DMS 273 treated with DMSO at 0.1 percent for 48 hours (cell line): ENCODE measurements at places on chromosomes 3 and 15.

DNA sequence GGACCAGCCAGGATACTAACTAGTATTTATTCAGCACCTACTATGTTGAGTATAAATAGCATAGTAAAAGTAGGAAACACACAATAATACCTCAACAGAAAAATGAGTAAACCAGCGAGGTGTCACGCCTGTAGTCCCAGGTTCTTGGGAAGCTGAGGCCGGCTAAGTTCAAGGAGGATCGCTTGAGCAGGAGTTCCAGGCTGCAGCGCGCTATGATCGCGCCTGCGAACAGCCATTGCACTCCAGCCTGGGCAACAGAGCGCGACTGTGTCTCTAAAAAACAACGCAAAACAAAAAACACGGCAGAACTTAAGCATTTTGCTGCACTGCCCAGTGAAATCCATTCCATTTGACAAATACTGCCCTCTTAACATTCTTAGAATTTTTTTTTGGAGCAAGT, 1.3 kb upstream of the DENND6A start:
- DNase-seq, result no peak

DNA sequence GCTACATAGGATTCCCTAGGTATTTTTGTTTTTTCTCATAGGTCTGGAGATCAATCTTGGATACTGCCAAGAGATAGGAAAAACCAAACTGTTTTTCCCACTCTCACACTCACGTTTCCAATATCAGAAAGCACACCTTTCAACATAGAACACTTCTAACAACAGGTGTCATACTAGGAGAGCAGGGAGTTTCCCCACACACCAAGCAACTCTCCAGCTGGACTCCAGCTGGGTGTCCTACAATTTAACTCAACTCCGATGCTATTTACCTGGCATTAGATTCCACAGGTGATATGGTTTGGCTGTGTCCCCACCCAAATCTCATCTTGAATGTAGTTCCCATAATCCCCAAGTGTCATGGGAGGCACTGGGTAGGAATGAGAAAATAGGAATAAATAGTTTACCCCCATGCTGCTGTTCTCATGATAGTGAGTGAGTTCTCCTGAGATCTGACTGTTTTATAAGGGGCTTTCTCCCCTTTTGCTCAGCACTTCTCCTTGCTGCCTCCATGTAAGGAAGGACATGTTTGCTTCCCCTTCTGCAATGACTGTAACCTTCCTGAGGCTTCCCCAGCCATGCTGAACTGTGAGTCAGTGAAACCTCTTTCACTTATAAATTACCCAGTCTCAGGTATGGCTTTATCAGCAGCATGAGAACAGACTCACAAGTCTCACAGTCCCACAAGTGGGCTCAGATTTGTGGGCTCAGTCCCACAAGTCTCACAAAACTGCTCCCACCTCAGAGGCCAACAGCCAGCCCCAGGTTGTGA, 354.5 kb upstream of the THBS1 start:
- DNase-seq, result no peak

- DNase-seq, result no peak
Observed at GRCh38 chr3:61936344-61936937, 375.1 kb downstream of the PTPRG start.

DNA sequence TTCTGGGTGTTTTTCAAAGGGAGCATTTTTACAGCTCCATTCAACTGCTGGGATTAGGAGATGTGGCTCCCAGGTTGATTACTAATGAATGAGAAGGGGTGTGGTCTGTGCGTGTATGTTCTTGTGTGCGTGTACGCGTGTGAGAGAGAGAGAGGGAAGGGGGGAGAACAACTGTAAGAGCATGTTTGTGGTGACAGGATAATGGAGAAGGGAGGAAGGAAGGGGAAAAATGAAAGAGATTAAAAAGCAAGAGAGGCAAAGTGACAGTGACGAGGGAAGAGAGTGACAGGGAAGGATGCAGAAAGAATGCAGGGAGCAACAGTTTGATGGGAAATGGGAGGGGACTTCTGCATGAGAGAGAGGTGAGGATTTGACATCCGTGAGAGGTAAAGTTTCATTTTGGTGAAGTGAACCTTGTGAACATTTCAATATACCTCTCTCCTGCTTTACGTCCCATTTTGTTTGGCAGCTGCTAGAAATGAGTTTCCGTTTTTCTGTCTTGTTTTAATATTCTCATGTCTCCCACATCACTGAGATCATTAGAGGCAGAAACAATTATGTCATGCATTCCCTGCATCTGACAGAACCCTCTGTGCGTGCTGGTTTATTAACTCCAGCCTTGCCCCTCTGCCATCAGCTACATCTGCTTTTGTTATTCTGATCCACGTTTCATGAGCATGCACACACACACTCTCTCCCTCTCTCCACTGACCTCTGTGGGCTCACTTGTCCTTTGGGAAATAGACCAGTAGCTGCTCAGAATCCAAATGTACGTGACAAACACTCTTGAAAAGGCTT, 161.6 kb downstream of the GAP43 start:
- DNase-seq, result no peak

GRCh38 chr3:138923531-138923994, 23.4 kb downstream of the FOXL2 start:
- DNase-seq, result peak; percentile 65

DNA sequence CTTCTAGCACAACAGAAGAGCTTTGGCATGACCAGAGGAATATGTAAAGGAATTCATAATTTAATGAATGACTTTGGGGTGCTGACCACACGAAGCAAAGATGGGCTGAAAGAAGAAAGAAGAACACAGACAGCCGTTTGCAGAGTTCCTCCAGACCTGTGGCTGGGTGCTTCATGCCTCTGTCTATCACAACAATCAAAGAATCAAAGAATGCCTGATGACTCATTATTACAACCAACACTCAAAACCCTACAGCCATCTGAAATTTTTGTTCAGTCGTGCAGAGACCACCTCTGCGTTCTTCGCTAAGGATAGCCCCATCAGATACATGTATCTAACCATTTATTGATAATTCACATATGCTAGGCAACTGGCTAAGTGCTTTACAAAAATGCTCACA, 129.0 kb upstream of the PRICKLE2 start:
- no peak for DNase-seq

- DNase-seq, result peak; percentile 12
Observed at GRCh38 chr15:88897456-88898194, 2.3 kb upstream of the HAPLN3 start.

GRCh38 chr3:12902181-12902999, 61.0 kb upstream of the RPL32 start:
- DNase-seq, result no peak

DNA sequence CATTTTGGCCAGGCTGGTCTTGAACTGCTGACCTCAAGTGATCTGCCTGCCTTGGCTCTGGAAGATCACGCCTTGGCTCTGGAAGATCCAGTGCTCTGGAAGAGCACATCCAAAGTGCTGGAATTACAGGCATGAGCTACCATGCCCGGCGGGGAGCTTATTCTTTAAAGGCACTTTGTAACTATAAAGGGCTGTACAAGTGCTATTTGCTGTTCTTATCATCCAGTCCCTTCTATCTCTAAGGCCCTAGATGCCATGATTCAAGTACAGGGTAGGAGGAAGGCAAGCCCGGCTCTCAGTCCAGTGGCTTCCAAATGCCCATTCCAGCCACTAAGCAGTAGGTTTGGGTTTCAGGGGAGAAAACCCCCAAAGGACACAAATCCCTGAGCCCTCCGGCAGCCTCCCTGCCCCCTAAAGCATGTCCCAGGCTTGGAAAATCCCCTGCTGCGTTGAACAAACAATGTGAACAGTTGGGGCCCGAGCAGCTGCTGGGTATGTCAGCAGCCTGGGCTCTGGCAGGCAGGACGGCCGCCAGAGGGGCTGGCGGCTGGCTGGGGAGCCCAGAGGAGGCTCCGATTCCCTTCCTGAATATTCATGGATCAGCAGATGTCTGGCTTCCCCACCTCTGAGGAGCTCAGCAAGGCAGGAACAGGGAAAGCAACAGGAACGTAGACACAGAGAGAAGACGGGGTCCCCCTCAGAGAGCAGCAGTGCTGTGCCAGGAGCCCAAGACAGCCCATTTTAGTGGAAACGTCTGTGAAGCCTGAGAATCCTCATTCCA, 7.7 kb downstream of the IGDCC4 start:
- DNase-seq, result peak; percentile 81

- no peak for DNase-seq
Observed at GRCh38 chr3:144296808-144297207, 325.2 kb downstream of the DIPK2A start.

DNA sequence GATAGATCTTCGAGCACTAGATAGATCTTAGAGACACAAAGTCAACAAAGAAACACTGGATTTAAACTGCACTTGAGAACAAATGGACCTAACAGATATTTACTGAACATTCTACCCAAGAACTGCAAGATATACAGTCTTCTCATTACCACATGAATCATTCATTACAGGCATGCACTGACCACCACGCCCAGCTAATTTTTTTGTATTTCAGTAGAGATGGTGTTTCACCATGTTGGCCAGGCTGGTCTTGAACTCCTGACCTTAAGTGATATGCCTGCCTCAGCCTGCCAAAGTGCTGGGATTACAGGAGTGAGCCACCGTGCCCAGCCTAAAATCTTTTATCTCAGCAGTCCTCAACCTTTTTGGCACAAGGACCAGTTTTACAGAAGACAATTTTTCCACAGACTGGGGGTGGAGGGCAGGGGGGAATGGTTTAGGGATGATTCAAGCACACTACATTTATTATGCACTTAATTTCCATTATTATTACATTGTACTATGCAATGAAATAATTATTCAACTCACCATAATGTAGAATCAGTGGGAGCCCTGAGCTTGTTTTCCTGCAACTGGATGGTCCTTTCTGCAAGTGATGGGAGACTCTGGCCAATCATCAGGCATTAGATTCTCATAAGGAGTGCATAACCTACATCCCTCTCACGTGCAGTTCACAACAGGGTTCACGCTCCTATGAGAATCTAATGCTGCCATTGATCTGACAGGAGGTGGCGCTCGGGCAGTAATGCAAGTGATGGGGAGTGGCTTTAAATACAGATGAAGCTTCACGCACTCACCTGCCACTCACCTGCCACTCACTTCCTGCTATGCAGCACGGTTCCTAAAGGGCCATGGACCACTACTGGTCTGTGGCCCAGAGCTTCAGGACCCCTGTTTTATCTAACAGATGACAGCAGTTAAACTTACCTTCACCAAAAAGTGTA, 21.7 kb downstream of the CSNK1G1 start:
- no peak for DNase-seq

GRCh38 chr3:50612970-50613846, 1.6 kb upstream of the CISH start:
- DNase-seq, result no peak

DNA sequence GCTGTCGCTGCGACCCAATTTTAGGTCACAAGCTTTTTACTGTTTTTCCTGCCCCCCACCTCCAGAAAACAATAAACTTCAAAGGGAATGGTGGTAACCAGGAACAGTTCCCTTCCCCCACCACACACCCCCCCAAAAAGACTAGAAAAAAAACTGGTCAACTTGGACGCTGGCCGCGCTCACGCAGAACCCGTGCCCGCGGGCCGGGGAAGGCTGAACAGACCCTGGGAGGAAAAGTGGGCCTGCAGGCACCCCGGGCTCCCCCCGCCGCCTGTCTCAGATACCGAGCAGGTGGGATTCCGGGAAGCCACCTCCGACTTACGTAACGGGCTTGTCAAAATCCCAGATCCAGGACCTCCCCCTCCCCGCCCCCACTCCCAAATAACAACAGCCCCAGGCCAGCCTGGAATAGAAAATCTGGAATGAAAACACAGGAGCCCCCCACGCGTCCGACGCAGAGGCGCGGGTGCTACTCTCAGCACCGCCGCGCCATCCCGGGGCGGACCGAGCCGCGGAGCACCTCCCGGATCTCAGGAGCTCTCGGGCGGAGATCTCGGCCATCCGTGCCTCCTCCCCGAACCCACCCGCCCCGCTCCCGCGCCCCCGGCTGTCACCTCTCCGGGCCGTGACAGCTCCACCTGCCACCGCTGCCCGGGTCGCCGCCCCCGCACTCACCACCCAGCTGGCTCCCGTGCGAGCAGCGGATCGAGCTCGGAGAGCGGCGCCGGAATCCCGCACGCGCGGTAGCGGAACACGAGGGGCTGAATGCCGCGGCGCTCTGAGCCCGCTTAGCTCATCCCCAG, 557 bp downstream of the DENND4A start:
- no peak for DNase-seq

DNA sequence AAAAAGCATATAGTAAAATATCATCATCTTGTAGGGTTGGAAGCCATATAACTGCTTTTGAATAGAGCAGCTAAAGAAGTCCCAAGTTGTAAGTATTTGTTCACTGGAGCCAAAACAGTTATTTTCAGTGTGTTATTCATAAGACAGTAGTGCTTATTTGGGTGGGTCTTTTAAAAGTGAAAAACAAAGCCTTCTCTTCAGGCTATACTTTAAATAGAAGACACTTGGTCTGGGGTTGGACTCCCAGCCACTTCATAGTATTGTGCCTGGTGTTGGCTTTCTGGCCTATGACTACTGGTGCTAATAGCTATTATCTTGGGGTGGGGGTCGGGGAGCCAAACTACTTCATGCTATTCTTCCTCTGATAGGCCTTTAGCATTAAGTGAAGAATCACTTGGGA, 135.2 kb downstream of the SLC25A26 start:
- DNase-seq, result no peak

DNA sequence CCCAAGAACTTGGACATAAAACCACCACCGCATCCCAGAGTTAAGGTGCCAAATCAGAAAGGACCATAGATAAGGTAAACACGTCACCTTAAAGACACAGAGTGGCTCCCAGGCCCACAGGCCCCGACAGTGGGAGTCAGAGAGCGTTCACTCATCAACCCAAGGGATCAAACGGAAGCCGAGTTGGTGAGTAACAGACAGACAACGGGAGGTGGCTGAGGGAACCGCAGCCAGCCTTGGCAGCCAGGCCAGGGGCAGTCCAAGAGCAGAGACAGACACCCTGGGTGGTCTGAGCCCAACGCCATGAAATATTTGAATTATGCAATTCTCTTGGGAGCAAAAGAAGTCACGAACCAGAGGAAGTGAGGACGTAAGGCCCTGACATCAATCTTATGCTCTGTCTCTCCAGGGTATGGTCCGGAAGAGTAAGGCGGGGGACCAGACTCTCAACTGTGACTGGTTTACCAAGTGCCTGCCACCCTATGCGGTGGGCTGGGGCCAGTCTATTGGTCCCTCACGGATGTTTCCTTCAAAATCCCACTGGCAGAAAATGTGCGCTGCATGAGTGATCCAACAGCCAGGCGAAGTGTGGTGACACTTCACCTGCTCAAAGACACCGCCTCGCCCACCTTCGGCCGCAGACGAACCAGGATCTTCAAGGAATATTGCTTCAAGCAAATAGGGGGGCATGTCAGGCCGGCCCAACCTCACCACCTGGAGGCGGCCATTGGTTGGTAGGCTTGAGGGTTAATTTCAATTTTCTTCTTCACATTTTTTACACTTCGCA, 34.3 kb downstream of the TMEM44 start:
- no peak for DNase-seq

DNA sequence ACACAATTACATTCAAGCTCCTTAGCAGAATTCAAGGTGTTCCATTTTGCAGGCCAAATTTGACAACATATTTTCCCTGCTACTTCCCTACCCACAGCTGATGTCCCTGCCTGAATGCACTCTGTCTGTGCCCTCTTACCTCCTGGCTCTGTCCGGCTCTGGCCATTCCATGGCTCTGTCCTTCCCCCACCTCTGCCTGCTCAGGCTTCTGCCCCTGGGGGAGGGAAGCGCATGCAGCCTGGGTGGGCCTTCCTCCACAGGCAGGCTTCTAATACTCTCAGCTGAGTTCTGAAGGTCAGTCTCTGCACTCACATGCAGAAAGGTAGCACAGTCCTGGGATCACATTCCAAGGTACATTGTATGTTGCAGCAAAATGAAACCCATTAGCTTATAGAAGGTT, 113.6 kb upstream of the CACNA2D3 start:
- DNase-seq, result no peak

GRCh38 chr3:23712656-23713559, 92.8 kb upstream of the UBE2E1 start:
- peak; percentile 23 for DNase-seq

- no peak for DNase-seq
Observed at GRCh38 chr3:166456286-166456685, 619.1 kb upstream of the BCHE start.
